ENCODE measurements at places on chromosomes 7 and 10.

DNA sequence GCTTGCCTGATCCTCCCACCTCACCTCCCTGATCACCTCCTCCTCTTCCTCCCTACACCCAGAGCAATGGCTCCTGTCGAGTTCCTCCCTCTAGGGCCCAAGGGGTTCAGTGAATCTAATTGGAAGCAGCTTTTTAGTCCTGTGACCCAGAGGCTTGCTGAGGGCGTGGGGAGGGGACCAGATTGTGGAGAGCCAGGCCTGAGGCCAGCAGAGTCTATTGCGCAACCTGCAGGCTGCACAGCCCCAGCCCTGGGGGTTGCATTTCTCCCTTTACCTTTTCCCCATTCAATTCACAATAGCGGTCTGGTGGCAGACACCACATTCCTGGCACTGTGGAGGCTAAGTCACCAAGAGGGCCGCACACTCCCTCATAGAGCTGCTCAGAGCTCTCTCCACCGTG lies 32.5 kb downstream of the GHRHR start:
- no peak for DNase-seq

DNA sequence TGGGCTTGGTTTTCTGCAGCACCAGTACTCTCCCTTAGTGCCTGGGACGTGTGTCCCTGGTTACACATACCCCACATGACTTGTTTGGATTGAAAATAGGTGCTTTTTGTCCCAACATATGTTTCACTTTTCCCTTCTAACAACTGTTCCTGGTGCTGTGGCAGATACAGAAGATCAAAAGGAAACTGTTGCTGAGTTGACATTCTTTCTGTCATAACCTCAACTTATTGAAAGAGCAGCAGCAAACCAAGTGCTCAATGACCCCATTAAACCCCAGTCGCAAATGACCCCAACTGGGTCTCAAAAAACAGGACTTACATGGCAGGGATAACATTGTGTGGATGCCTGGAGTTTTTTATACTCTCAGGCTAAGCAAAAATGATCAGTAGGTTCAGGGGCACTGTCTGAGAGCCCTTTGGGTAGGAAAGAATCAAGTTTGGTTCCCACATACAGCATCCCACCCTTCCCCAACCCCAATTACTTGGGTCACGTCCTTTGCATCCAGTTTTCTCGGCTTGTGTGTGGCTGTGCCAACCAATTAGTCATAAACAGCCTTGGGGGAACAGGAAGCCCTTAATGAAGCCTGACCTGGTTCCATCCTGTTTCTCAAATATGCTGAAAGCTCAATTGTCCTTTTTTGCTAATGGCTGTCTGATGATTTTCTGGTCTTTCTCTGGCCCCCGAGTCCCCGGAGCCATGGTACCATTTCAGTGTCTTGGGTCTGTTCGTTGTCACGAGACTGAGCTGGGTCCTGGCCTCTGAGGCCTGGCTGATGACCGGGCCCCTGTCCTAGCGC lies 4.9 kb downstream of the HKDC1 start:
- no peak for DNase-seq

DNA sequence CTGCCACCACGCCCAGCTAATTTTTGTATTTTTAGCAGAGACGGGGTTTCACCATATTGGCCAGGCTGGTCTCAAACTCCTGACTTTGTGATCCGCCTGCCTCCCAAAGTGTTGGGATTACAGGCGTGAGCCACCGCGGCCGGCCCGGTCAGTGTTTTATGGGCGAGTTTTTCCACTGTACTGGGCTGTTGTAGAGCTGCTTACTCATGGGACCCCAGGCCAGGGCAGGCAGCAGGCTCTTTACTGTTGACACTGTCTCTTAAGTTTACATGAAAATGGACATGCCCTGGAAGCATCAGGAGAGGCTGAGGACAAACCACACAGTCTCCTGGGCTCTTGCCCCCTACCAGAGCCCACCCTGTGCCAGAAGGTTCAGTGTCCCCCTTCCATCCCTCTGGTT lies 11.2 kb downstream of the NACAD start:
- DNase-seq = no peak

GRCh38 chr10:120927352-120927751 lies 76.2 kb downstream of the WDR11 start:
- DNase-seq = no peak

DNA sequence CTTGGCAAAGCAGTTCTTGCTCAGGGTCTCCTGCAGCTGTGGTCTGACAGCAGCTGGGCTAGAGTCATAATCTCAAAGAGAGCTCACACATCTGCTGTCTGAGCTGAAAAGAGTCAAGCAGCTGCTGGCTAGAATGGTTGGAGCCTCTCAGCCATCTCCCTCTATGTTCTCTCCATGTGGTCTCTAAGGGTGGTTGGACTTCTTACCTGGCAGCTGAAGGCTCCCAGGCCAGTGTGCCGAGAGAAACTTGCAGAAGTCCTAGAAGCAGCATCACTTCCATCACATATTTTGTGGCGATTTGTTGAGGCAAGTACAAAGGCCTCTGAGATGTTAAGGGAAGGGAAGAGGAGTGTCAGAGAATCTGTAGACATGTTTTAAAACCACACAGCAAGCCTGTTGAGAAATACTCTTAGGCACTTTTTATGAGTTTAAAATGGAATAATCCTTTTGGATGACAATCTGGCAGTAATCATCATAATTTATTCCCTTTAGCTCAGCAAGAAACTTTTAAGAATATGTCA lies 93.2 kb downstream of the REEP3 start:
- DNase-seq = no peak

Measured in AG04449 (cell line).